NCI-H446 (cell line): ENCODE measurements at places on chromosomes 11 and 22.
A peak's percentile ranks its signal among the peaks of the same experiment; 100 is the strongest.

DNA sequence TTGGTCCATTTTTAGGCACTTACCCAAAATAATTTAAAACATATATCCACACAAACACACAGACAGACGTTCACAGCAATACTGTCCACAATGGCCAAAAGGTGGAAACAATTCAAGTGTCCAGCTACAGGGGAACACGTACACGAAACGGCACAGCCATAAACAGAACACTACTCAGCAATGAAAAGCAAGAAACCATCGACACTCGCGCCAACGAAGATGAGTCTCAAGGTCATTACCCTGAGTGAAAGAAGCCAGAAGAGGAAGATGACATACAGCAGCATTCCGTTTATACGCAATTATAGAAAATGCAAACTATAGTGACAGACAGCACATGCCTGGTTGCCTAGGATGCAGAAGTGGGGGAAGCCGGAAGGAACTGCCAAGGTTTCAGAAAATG lies 13.4 kb upstream of the COMT start:
- no peak for DNase-seq

DNA sequence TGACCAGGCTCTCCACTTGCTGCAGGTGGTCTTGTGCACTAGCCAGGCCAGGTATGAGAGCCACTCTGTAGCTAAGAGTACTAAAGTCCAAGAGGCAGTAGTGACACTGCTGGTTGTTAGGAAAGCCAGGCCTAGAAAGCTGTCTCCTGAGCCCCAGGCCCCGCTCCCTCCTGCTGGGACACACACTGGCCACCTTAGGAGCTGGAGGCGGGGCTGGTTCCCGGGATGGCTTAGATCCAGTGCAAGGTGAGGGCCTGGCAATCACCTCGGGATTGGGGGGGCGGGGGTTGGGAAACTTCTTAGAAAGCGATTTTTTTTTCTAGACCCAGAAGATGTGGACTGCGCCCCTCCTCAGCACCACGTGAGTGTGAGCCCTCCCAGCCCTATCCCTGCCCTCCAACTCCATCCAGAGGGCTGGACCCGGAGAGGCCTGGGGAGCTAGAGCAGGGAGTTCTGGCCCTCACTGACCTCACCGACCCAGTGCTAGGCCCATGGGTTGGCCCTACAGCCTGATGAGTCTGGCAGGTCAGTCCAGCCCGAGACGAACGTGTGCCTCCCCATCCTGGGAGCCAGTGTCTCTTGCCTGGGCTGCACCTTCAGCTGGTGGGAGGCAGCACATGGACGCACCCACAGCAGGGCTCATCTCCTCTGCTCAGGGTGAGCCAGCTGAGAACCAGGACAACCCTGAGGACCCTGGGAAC lies 18.1 kb downstream of the SLC37A2 start:
- no peak for DNase-seq

GRCh38 chr11:61969391-61969758 lies 1.9 kb upstream of the FTH1 start:
- DNase-seq = no peak

- no peak for DNase-seq
Measured at GRCh38 chr11:61553373-61554171, 27.3 kb downstream of the SYT7 start.

DNA sequence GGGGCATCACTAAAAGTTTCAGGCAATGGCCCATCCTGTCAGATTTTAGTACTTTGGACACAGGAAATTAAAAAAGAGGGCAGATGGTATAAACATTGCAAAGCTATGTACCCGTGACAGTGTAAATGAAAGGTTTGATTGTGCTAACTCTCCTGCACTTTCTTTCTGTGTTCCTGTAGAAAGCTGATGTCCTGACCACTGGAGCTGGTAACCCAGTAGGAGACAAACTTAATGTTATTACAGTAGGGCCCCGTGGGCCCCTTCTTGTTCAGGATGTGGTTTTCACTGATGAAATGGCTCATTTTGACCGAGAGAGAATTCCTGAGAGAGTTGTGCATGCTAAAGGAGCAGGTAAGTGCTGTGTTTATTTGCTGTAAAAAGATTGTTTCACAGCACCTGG lies 10.3 kb downstream of the CAT start:
- no peak for DNase-seq

DNA sequence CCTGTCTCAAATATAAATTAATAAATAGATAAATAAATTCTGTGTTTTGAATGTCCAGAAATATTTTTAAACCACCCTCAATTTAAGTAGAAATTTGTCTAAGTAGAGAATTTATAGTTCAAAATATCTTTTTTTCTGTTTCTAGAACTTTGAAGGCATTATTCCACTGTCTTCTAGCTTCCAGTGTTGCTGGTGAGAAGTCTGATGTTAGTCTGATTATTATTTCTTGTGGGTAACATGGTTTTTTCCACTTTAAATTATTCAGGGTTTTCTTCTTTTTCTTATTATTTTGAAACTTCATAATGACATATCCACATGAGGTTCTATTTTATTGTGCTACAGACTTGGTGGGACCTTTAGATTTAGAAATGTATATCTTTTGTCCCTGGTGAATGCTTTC lies 46.4 kb upstream of the HEPHL1 start:
- DNase-seq = no peak

- no peak for DNase-seq
Measured at GRCh38 chr22:17091851-17092250, 7.1 kb downstream of the IL17RA start.

GRCh38 chr22:24094966-24095365 lies 83.9 kb downstream of the CABIN1 start:
- DNase-seq = no peak

- DNase-seq = peak; percentile 97
Measured at GRCh38 chr11:27209562-27210005, 153.4 kb downstream of the CCDC34 start.

GRCh38 chr22:45296628-45297297 lies 12.0 kb downstream of the UPK3A start:
- DNase-seq = no peak

DNA sequence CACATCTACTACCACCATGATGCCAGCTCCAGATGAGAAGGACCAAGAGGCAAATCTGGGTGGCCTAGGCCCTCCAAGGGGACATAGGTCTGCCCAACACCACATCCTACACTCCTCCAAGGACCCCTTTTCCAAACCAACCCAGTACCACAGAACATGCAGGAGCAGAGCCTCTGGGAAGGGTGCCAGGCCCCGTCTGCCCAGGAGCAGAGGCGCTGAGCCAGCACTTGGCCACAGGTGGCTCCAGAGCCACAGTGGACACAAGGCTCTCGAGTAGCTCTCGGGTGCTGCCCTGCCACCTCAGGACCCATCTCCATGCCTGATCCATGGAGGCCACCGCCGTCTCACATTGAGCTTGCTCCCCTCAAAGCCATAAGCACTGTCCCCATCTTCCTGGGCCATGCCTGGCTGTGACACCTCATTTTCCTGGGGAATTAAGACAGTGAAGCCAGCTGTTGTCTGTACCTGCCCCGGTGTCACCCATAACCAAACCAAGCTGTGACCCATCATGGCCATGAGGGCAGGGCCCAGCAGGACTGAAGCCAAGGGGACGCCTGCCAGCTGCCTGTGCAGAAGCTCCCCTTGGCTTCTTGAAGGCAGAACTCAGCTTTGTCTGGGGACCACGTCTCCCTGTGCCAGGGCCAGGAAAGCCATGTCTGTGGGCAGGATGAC lies 7.4 kb downstream of the MOB2 start:
- no peak for DNase-seq

DNA sequence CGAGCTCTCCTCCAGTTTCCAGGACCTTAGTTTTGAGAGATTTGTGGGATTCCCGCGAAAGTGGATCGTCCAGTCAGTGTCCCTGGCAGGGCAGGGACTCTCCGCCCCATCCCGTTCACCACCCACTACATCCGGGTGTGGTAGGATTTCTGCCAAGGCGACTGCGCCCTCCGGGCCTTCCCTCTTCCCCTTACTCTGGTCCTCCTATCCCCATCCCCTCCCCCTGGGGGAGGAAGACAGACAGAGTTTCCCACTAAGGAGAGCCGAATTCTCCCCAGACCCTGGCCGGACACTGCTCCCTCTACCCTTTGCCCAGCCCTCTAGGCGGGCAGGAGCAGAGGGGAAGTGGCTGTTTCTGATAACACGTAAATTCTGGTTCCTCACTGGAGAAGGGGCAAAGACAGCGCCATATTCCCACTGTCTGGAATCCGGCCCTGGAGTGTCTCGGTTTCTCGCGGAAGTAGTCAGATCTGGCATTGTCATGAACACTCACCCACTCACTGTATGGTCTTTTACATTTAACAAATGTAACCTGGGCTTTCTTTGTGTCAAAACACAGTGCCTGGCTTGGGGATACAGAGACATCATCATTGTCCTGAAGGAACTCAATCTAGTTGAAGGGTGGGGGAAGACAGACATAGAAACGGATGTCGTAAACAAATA lies 1.1 kb upstream of the NECTIN1 start:
- no peak for DNase-seq

GRCh38 chr11:24373516-24373915 lies 123.3 kb upstream of the LUZP2 start:
- no peak for DNase-seq

- DNase-seq = no peak
Measured at GRCh38 chr11:106959386-106959785, 58.9 kb downstream of the GUCY1A2 start.

DNA sequence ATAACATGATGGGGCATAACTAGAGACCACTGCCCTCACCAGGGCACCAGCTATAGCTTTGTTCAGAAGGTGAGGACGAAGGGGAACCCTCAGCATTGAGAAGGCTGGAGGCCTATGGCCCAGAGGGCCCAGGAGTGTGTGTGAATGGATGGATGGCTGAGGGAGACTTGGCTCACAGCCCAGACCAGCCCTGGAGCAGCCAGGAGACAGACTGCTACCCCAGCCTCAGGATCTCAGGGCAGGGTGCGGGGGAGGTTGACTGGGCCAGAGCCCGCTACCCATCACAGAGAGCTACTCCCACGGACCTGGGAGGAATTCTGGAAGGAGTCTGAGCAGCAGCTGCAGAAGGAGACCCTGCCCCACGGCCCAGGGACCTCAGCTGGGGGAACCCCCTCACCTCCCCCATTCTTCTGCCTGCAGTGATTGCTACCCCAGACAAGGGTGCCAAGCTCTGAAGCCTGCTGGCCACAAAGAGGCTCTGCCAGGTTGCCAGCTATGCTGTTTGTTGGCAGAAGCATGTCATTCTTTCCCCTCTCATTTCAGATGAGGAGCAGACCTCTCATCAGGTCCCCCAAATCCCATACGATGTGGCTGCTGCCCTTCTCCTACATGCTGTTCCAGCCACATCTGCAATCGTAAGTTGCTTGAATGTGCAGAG lies 5.4 kb upstream of the CSDC2 start:
- peak; percentile 46 for DNase-seq

DNA sequence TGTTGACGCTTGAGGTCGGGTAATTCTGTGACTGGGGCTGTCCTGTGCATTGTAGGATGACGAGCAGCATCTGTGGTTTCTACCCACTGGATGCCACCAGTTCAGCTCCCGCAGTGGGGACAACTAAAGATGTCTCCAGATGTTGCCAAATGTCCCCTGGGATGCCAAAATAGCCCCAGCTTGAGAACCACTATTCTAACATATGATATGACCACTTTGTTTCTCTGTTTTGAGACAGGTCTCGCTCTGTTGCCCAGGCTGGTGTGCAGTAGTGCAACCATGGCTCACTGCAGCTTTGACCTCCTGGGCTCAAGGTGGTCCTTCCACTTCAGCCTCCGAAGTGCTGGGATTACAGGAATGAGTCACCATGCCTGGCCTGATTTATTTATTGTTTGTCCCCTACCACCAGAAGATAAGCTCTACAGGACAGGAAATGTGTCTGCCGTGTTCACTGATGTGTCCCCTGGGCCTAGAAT lies 4.4 kb upstream of the MEN1 start:
- DNase-seq = no peak

GRCh38 chr11:32334822-32335221 lies 100.5 kb downstream of the WT1 start:
- DNase-seq = no peak

DNA sequence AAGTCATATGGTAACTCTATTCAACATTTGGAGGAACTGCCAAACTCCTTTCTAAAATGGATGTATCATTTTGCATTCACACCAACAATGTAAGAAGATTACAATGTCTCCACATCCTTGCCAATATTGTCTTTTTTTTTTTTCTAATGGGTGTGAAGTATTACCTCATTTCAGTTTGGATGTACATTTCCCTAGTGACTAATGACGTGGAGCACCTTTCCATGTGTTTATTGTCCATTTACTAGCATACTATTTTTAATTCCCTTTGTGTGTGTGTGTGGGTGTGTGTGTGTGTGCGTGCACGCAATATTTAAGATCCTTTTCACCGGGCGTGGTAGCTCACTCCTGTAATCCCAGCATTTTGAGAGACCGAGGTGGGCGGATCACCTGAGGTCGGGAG lies 62.7 kb downstream of the APOL3 start:
- DNase-seq = no peak

- DNase-seq = no peak
Measured at GRCh38 chr11:134291196-134291595, 15.0 kb downstream of the GLB1L3 start.

DNA sequence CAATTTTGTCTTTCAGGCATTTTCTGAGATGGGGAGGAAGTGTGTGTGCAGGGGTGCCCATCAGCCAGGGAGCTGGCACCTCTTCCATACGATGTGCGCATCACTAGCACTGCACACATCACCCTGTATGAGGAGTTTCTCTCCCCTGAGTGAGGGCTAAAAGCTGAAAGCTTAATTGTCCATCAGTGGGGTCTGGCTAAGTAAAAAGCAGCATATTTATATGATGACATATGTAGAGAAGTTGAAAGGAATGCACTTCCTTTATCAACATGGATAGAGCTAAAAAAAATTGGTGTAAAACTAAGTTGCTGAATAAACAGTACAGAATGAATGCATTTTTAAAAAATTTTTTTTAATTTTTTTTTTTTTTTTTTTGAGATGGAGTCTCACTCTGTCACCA lies 4.0 kb downstream of the VSTM5 start:
- no peak for DNase-seq

- DNase-seq = peak; percentile 18
Measured at GRCh38 chr11:3855808-3856491, 486 bp downstream of the STIM1 start.

GRCh38 chr11:29119116-29119515 lies 897.7 kb downstream of the KCNA4 start:
- DNase-seq = no peak

DNA sequence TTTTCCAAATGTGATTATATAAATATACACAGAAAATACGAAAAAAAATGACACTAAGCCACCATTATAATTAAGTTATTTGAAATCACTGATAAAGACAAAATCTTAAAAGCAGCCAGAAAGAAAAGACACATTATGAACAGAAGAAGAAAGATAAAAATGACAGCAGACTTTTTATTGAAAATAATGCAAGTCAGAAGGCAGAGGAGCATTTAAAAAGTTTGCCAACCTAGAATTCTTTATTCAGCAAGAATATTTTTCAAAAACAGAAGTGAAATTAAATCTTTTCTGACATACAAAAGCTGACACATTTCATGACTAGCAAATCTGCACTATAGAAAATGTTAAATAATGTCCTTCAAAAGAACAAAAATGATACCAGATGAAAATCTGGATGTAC lies 77.8 kb downstream of the CD82 start:
- DNase-seq = no peak
